ENCODE measurements at places on chromosomes 5 and 9.
A peak's percentile ranks its signal among the peaks of the same experiment; 100 is the strongest.

GRCh38 chr9:136881691-136882108 is 4.6 kb upstream of the TRAF2 start:
- H3K27ac ChIP-seq = peak overlapping the region; percentile 97
- peaks cover 33% of the 10 kb centered on the region for H3K4me1 ChIP-seq
- H3K36me3 ChIP-seq = peaks cover 8% of the 10 kb centered on the region
- H3K4me3 ChIP-seq = peak overlapping the region; percentile 82

DNA sequence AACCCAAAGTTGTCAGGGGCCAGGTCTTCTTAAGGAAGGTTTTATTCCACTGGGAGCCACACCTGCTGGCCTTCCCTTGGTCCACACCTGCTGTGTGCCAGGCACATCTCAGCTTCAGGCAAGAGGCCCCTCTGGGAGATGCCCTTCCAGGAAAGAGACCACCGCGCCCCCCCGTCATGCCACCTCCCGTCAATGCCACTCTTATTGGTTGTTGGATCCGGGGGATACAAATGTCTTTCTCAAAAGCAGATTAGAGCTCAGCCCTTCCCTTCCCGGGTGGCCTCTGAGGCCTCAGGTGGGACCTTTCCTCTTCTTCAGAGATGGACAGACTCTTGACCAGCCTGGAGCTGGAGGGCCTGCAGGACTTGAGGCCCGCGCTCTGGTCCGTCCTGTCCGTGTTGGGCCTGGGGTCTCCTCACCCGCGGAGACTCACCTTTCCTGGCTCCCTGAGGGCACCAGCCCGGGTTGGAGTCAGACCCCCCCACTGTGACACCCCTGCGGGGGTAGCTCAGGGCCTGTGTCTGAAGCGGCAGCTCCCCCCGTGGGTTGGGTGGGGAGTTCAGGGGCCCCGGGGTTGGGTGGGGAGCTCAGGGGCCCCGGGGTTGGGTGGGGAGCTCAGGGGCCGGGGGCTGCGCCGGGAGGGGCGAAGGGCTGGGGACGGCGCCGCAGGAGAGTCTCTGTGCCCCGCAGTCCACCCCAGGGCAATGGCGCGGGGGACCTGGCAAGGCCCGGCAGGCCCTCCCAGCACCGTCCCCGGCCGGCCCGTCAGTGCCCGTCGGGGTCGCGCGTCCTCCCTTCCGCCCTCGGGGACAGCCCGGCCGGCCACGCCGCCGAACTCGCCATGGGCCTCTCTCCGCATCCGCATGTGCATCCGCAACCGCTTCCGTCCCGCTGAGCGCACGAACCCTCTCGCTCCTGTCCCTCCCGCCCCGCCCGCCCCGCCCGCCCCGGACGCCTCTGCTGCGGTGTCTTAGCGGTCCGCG is 3.7 kb upstream of the SLC9A3 start:
- peaks cover 57% of the 10 kb centered on the region for H3K27me3 ChIP-seq
- no peaks in the 10 kb centered on the region for H3K36me3 ChIP-seq
- H3K4me1 ChIP-seq = peaks cover 25% of the 10 kb centered on the region
- DNase-seq = peak; percentile 82
- H3K4me3 ChIP-seq = peak overlapping the region; percentile 63

GRCh38 chr5:12245429-12245828 is 341.2 kb upstream of the CTNND2 start:
- H3K4me3 ChIP-seq = no peak overlapping the region
- DNase-seq = no peak

GRCh38 chr5:139422307-139422893 is 16.9 kb downstream of the DNAJC18 start:
- peaks cover 49% of the 10 kb centered on the region for H3K36me3 ChIP-seq
- peak; percentile 91 for DNase-seq
- peak overlapping the region; percentile 62 for H3K27ac ChIP-seq
- H3K27me3 ChIP-seq = no peaks in the 10 kb centered on the region
- H3K4me1 ChIP-seq = peaks cover 32% of the 10 kb centered on the region

DNA sequence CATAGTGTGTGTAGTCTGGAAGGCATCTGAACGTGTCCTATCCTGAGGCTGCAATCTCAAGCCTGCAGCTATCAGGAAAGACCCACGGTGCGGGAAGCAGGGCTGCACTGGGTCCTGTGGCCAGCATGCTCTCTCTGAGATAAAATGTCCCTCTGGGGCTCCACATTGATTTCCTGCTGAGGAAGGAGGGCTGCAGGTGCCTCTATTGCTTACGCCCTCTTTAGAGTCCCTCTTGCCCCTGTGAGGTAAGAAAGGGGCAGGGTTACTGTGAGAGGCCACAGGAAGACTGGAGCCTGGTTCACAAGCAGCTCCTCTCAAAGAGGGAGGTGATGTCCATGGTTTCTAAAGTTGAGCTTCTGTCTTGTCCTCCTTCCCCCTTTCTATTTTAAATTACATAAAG is 299.9 kb upstream of the RFX3 start:
- H3K27ac ChIP-seq = no peak overlapping the region
- H3K4me1 ChIP-seq = no peaks in the 10 kb centered on the region
- H3K4me3 ChIP-seq = no peak overlapping the region
- DNase-seq = no peak

DNA sequence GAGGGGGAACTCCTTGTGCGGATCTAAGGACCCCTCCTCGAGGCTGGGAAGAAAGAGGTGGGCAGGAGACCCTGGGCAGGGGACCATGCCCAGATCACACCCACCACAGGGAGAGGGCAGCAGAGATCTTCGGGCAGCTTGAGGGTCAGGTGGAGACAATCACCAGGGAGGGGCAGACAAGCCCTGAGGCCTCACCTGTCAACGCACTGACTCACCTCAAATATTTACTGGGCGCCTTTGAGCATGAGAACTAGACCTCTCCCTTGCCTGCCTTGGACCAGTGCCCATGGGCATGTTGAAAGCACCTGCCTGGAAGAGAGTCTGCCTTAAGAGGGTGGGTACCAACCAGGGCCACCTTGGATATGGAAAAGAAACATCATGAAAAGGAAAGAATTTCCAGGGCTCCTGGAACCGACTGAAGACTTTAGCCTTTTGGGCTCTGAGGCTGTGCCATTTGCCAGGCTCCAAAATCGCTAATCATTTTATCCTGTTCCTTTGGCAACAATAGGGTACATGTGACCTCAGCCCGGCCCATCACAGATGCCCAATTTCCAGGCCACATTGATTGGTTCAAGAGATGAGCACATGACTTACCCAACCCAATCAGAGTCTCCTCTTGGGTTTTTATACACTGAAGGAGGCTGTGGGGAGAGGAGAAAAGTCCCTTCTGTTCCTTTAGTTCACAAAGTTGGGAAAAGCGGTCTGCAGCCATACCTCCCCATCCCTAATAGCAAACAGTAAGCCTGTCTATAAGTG is 10.4 kb upstream of the SPINK4 start:
- no peak for DNase-seq
- H3K36me3 ChIP-seq = no peaks in the 10 kb centered on the region
- H3K4me3 ChIP-seq = no peak overlapping the region
- no peak overlapping the region for H3K27ac ChIP-seq

- H3K36me3 ChIP-seq = no peaks in the 10 kb centered on the region
- DNase-seq = no peak
- no peaks in the 10 kb centered on the region for H3K4me1 ChIP-seq
- no peak overlapping the region for H3K27ac ChIP-seq
Observed at GRCh38 chr5:180613188-180613813, 22.0 kb upstream of the SCGB3A1 start.

DNA sequence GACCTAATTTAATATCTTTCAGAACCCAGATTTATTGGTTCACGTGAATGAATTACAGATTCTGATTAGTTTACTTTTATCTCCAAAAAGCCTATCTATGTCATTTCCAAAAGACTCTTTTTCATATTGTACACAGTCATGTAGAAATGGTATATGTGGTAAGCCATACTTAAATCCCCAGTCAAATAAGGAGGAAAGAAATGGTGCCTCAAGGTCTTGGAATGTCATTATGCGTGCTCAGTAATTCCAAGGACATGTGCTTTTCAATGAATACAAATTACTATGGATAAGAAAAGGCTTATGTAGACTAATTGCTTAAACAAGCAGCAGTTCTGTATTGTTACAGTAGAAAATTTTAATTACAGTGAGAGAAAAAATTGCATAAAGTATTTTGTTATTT is 64.1 kb upstream of the TYRP1 start:
- H3K27ac ChIP-seq = no peak overlapping the region
- no peak for DNase-seq
- H3K36me3 ChIP-seq = no peaks in the 10 kb centered on the region
- H3K27me3 ChIP-seq = no peaks in the 10 kb centered on the region
- no peak overlapping the region for H3K4me3 ChIP-seq
- H3K4me1 ChIP-seq = no peaks in the 10 kb centered on the region

DNA sequence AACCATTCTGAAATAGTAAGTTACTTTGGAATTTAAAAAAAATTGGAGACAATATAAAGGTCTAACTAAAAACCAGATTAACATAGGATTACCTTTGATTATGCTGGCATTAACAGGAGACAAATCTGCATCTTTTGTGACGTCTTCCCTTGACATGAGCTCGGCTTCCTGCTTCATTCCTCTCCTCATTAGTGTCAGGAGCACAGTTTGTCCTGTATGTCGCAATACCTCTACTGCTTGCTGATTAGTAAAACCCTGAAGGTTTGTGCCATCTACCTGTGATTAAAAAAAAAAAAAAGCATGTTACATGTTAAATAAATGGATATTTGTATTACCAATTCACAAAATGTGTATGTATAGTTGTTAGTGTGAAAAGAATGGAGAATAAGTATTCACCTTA is 73.7 kb downstream of the MPDZ start:
- no peaks in the 10 kb centered on the region for H3K36me3 ChIP-seq
- no peaks in the 10 kb centered on the region for H3K4me1 ChIP-seq
- no peak overlapping the region for H3K4me3 ChIP-seq

- H3K27ac ChIP-seq = peak overlapping the region; percentile 66
- H3K4me1 ChIP-seq = peaks cover 6% of the 10 kb centered on the region
- H3K4me3 ChIP-seq = no peak overlapping the region
- no peak for DNase-seq
Observed at GRCh38 chr5:150052956-150053712, 33.2 kb downstream of the CSF1R start.

- no peaks in the 10 kb centered on the region for H3K36me3 ChIP-seq
- no peaks in the 10 kb centered on the region for H3K4me1 ChIP-seq
- DNase-seq = no peak
- H3K4me3 ChIP-seq = no peak overlapping the region
- H3K27ac ChIP-seq = no peak overlapping the region
Observed at GRCh38 chr5:38601863-38602298, 45.4 kb upstream of the LIFR start.

DNA sequence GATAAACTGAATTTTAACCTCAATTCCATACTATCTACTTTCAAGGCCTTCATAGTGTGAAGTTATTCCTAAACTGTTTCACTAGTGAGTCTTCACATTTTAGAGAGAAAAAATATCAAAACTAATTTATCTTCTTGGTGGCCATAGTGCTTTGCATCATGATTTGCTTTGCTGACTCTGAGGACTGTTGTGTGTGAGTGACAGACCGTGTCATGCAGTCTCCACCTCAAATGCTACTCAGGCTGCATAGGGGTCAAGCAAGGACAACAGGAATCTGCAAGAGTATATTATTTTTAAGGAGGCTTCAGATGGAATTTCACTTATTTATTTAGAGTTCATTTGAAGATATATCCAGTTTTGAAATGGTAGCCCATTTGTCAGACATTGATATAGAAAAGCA is 34.5 kb downstream of the MACIR start:
- no peaks in the 10 kb centered on the region for H3K36me3 ChIP-seq
- no peak for DNase-seq
- H3K27ac ChIP-seq = no peak overlapping the region
- H3K27me3 ChIP-seq = no peaks in the 10 kb centered on the region
- no peaks in the 10 kb centered on the region for H3K4me1 ChIP-seq

GRCh38 chr5:65262649-65263059 is 219.1 kb downstream of the ADAMTS6 start:
- no peaks in the 10 kb centered on the region for H3K4me1 ChIP-seq
- peaks cover 4% of the 10 kb centered on the region for H3K27me3 ChIP-seq
- no peak overlapping the region for H3K4me3 ChIP-seq

- DNase-seq = no peak
- no peak overlapping the region for H3K27ac ChIP-seq
- no peaks in the 10 kb centered on the region for H3K27me3 ChIP-seq
- no peaks in the 10 kb centered on the region for H3K4me1 ChIP-seq
- H3K36me3 ChIP-seq = peaks cover 2% of the 10 kb centered on the region
Observed at GRCh38 chr5:127961006-127961762, 122.4 kb upstream of the SLC12A2 start.

- H3K4me1 ChIP-seq = no peaks in the 10 kb centered on the region
- no peak for DNase-seq
- H3K27me3 ChIP-seq = peaks cover 12% of the 10 kb centered on the region
Observed at GRCh38 chr5:15010936-15011335, 139.4 kb upstream of the ANKH start.

GRCh38 chr5:29811914-29812679 is 1381.4 kb upstream of the CDH6 start:
- H3K27ac ChIP-seq = no peak overlapping the region
- no peaks in the 10 kb centered on the region for H3K4me1 ChIP-seq
- no peaks in the 10 kb centered on the region for H3K36me3 ChIP-seq
- H3K4me3 ChIP-seq = no peak overlapping the region
- DNase-seq = no peak

- peak overlapping the region; percentile 51 for H3K4me3 ChIP-seq
- H3K27me3 ChIP-seq = no peaks in the 10 kb centered on the region
- H3K4me1 ChIP-seq = peaks cover 16% of the 10 kb centered on the region
Observed at GRCh38 chr5:134586866-134587524, 45.6 kb downstream of the SAR1B start.

GRCh38 chr5:136202469-136203205 is 9.7 kb upstream of the SMIM32 start:
- H3K27ac ChIP-seq = no peak overlapping the region
- no peaks in the 10 kb centered on the region for H3K4me1 ChIP-seq
- DNase-seq = no peak

- H3K27me3 ChIP-seq = no peaks in the 10 kb centered on the region
- H3K4me3 ChIP-seq = no peak overlapping the region
- no peak overlapping the region for H3K27ac ChIP-seq
- H3K4me1 ChIP-seq = peaks cover 75% of the 10 kb centered on the region
Observed at GRCh38 chr5:132416306-132417009, 46.9 kb downstream of the SLC22A5 start.

- H3K4me1 ChIP-seq = peaks cover 35% of the 10 kb centered on the region
- peaks cover 4% of the 10 kb centered on the region for H3K27me3 ChIP-seq
- DNase-seq = peak; percentile 81
- peaks cover 24% of the 10 kb centered on the region for H3K36me3 ChIP-seq
- H3K4me3 ChIP-seq = peak overlapping the region; percentile 88
- H3K27ac ChIP-seq = peak overlapping the region; percentile 88
Observed at GRCh38 chr9:6413365-6414246, 607 bp downstream of the UHRF2 start.

DNA sequence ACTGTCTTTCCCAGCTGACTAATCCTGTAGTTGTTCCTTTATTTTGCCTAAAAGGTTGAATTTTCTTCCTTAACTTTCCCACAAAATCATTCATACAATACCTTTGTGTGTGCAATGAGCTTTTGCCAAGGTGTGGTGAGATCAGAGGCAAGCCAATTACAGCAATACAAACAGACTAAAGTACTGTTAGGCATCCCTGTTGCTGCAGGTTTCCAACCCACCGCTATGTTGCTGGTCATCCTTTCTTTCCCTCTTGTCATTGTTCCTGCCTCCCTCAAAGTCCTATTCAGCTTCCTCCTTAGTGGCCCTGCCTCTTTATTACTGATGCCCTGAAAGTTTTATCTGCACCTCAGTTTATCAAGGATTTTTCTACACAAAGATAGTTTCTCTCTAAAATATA is 22.1 kb downstream of the ITGA2 start:
- DNase-seq = no peak
- peaks cover 36% of the 10 kb centered on the region for H3K36me3 ChIP-seq
- peaks cover 11% of the 10 kb centered on the region for H3K27me3 ChIP-seq
- peaks cover 67% of the 10 kb centered on the region for H3K4me1 ChIP-seq
- no peak overlapping the region for H3K4me3 ChIP-seq

Measured in activated CD4-positive, alpha-beta T cell treated with anti-CD3 and anti-CD28 coated beads, Interleukin-2, amount 10 ng/mL, durations not matched to agents 24 days and 14 days (primary cell).